Neural crest cell (in vitro differentiated cells): ENCODE measurements at places on chromosomes 7 and 10.

GRCh38 chr7:20219446-20220292, 2.5 kb upstream of the MACC1 start:
- peak; percentile 45 for DNase-seq

DNA sequence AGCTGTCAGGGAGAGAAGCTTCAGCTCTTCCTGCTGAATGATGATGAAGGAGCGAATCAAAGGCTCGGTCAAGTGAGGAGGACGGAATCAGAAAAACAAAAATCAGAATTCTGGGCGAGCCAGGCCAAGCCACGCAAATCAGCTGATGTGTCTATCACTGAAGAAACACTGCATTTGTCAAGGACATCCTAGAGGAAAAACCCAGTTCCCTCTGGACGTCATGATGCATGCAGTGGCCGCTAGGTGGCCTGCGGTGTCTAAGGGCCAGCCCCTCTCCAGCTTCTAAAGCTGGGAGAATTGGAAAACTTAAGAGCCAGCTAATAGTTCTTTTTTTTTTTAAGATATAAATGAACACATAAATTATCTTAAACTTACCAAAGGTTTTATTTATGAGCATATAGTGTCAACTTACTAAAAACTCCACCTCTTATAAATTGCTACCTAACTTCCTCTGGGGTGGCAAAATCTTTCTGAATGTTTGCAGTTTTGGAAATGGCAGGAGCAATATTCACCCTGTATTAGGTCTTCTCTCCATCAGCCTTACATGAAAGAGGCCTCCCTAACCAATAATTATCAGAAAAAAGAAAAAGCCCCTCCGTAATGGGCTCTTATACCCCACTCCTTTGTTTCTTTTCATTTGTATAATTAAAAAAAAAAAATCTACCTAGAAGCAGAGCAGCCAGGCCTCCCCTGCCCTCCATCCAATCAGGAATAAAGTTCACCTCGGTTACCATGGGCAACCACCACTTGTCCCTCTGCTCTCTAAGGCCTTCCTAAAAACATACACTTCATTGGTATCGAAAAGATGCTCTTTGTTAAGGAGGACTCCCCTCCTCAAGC, 186.8 kb downstream of the USP6NL start:
- DNase-seq = peak; percentile 53

DNA sequence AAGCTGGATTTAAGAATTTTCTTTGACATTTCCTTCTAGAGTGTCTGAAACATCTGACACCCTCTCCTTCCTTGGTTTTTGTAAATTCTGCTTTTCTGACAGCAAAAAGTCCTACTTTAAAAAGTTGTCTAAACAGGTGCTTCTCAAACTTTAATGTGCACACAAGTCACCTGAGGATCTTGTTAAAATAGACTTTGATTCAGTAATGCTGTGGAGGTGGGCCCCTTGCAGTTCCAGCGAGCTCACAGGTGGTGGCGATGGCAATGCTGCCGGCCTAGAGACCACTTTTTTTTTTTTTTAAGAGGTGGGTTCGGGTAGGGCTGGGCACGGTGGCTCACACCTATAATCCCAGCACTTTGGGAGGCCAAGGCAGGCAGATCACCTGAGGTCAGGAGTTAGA, 77.1 kb downstream of the ABCC2 start:
- no peak for DNase-seq

- no peak for DNase-seq
These were observed 160.0 kb upstream of the PCDH15 start for GRCh38 chr10:54961040-54961439.

GRCh38 chr10:17428351-17429097, 25.9 kb downstream of the ST8SIA6 start:
- DNase-seq = no peak

- DNase-seq = no peak
These were observed 41.0 kb downstream of the NKX2-3 start for GRCh38 chr10:99573790-99574189.

GRCh38 chr10:98349508-98349922, 65.5 kb downstream of the PYROXD2 start:
- DNase-seq = no peak

DNA sequence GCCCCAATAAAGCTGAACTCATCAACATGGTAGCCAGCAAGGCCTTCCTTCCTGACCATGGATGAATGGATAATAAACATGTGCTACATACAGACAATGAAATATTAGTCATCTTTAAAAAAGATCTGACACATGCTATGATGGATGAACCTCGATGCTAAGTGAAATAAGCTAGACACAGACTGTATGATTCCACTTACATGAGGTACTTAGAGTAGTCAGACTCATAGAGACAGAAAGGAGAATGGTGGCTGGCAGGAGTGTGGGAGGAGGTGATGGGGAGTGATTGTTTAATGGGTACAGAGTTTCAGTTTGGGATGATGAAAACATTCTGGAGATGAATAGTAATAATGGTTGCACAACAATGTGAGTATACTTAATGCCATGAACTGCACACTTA, 114.1 kb upstream of the SORCS3 start:
- DNase-seq = no peak

- peak; percentile 26 for DNase-seq
These were observed 973 bp downstream of the SDK1 start for GRCh38 chr7:3301831-3302618.

- no peak for DNase-seq
These were observed 208.2 kb downstream of the CDK14 start for GRCh38 chr7:90804370-90804769.

- DNase-seq = no peak
These were observed 132.1 kb downstream of the EMX2 start for GRCh38 chr10:117674646-117675045.

DNA sequence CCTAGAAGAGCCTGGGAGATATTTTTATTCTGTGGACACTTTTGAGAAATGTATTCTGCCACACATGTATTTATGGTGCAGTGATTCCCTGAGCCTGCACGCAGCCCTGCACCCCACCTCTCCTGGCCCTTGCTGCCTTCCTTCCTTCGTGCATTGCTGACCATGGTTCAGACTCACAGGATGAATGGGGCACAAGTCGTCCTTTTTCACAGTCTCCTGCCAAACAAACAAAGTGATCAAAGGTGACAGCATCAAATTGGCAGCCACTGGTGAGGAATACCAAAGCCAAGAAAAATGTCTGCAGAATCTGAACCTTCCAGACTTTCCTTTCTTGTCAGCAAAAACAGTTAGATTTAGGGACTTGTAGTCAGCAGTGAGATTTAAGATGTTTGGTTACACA, 215.0 kb downstream of the ACTR3B start:
- no peak for DNase-seq

GRCh38 chr10:89003344-89003743, 12.7 kb downstream of the FAS start:
- DNase-seq = no peak

DNA sequence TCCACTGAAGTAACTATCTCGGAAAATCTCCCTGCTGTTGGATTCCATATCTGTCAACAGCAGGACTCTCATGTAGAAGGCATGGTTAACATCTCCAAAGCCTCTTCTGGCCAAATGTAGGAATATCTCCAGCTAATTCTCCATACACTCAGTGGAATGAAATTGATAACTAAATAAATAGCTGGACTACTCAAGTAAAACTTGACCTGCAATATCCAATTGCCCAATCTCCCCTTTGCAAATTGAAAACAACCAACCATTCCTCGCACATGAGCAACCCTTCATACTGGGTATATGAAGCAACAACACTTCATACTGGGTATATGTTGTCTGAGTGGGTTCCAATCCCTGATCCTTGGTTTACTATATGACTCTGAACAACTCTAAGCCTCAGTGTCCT, 105.4 kb upstream of the KMT2E start:
- DNase-seq = no peak

- DNase-seq = no peak
These were observed 157.2 kb upstream of the SLC25A13 start for GRCh38 chr7:96479015-96479645.

- no peak for DNase-seq
These were observed 995 bp upstream of the INPP5F start for GRCh38 chr10:119724593-119725516.

- no peak for DNase-seq
These were observed 38.8 kb upstream of the FAM20C start for GRCh38 chr7:153604-154003.

- no peak for DNase-seq
These were observed 736 bp downstream of the MINDY4 start for GRCh38 chr7:30771880-30772425.

- DNase-seq = no peak
These were observed 5.3 kb downstream of the CPXM2 start for GRCh38 chr10:123886292-123886691.

GRCh38 chr7:45367026-45367425, 207.1 kb upstream of the ADCY1 start:
- DNase-seq = no peak

GRCh38 chr7:51027106-51027934, 244.6 kb upstream of the GRB10 start:
- no peak for DNase-seq

- DNase-seq = no peak
These were observed 3.6 kb downstream of the PRSS37 start for GRCh38 chr7:141837683-141838082.

DNA sequence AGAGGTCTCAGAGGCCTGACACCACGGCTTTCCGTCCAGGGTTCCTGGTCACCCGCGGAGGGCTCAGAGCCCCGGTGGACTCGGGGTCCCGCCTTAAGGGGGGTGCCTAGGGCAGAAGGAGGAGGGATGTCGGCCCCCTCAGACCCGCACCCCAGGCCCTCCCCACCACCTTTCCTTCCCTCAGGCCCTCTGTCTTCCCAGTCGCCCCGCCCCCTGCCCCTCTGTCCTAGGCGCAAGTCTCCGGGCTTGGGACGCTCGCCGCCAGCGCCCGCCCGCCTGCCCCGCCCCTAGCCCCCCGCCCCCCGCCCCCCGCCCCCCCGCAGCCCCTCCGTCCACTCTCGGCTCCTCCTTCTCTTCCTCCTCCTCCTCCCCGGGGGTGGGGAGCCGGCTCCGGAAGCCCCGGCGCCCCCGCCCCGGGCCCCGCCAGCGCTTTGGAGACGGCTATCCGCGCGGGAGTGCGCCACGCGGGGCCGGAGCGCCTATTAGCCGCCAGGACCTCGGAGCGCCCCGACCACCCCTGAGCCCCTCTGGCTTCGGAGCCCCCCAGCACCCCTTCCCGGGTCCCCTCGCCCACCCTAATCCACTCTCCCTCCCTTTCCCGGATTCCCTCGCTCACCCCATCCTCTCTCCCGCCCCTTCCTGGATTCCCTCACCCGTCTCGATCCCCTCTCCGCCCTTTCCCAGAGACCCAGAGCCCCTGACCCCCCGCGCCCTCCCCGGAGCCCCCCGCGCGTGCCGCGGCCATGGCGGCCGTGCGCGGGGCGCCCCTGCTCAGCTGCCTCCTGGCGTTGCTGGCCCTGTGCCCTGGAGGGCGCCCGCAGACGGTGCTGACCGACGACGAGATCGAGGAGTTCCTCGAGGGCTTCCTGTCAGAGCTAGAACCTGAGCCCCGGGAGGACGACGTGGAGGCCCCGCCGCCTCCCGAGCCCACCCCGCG, at the start of gene AEBP1:
TSS of gene AEBP1 (plus strand) at position 423 of the 937 bp plus-strand sequence. CDS start at position 744, 321 bp downstream.
- peak; percentile 26 for DNase-seq

DNA sequence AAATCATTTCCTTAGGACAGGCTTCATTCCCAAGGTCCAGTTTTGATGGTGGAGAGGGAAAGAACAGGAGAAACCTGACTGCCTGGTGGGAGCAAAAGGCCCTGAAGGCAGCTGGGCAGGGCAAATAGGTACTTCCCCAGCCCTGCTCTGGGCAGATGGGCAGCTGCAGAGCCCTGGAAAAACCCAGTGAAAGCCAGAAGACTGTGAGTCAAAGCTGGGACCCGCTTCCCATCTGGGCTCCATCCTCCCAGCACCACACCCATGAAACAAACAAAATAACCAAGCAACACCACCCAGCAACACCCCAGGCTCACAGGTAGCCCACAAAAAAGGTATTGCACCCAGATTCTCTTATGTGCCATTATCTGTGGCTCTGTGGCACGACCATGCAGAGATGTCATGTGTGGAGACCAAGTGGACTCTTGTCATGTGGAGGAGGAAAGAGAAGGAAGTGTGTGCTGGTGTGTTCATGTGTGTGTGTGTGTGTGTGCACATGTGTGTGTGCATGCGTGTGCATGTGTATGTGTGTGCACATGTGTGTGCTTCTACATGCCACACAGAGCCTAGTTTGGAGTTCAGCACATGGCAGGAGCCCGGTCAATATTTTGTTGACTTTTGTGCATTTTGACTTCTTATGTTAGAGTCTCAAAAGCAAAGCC, 9.8 kb downstream of the CLRN3 start:
- no peak for DNase-seq

DNA sequence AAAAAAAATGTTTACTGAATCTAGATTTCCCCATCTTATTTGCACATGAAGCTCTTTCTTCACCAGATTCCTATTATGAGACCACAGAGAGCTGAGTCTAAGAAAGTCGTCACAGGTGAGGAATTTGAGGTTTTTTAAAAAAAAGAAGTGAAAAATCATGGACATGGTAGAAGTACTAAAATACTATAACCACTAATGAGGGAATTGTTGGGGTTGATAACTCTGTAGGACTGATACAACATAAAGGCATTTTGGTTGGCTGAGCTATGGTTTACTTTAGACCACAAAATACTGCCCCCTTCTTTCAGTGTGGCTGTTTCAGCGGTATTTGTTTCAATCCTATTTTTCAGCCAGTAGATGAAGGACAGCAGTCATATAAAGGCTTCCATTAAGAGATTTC, 1111.3 kb downstream of the TYW1 start:
- no peak for DNase-seq

DNA sequence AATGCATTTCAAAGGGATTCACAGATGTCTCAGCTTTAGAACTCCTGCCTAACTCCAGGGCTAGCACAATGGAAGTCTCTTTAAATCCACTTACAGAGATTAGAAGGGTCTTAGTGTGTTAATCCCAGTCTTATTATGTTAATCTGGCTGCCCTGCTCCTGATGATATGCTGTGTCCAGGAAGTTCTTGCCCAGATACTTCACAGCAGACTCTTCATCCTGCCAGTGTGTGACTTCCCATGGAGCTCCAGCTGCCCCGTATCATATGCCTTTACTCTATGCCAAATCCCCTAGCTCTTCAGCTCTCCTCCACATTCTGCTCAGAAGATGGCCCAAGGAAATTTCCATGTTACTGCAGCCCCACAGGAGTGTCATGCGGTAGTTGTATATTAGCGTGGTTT, 533.8 kb downstream of the GALNT17 start:
- no peak for DNase-seq

DNA sequence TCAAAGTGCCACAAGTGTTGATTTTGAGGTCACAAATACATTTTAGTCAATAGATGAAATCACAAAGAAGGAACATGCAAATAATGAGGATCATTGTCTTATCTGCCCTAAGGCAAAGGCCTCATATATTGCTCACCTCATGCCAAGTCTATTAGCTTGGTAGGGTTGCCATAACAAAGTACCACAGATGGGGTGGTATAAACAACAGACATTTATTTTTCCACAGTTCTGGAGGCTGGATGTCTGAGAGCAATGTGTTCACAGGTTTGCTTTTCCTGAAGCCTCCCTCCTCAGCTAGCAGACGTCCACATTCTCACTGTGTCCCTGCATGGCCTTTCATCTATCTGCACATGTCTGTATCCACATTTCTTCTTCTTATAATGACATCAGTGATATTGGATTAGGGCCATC, 59.6 kb downstream of the RELN start:
- DNase-seq = no peak

DNA sequence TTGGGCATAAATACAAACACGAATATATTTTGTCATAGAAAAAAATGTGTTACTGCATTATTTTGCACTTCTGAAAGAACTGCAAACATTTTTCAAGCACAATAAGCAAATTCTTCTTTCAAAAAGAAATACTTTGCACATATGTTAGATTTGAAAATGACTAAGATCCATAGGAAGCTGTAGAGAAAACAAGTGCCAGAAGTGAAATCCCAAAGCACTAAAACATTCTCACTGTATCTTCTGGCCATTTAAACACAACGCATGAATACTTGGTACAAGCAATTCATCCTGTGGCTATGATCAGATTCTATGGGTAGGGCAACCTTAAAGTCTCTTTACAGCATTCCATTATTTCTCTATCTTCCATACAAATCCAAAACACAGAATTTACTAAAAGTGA, 225.4 kb upstream of the IMMP2L start:
- DNase-seq = no peak
